Astrocyte (in vitro differentiated cells and primary cell): ENCODE measurements at places on chromosomes 16 and 17. TPM values are rescaled to one million over a fixed set of nuclear protein-coding genes. Genes with fewer than 3 reads are reported as not detected.

GRCh38 chr16:83744441-83744981 is 63.3 kb upstream of the HSBP1 start:
- DNase-seq, result no peak

- no peak for DNase-seq
Measured at GRCh38 chr17:82648742-82649331, 593 bp upstream of the WDR45B start.

GRCh38 chr16:85556456-85557082 is 56.6 kb upstream of the GSE1 start:
- DNase-seq, result no peak

Gene CCDC144A
- total RNA-seq, result 0.89 and 1.2 TPM in 2 replicates

GRCh38 chr16:75196836-75197235 is 10.1 kb downstream of the CTRB2 start:
- DNase-seq, result no peak

GRCh38 chr17:62597920-62598319 is 29.6 kb upstream of the MRC2 start:
- no peak for DNase-seq

DNA sequence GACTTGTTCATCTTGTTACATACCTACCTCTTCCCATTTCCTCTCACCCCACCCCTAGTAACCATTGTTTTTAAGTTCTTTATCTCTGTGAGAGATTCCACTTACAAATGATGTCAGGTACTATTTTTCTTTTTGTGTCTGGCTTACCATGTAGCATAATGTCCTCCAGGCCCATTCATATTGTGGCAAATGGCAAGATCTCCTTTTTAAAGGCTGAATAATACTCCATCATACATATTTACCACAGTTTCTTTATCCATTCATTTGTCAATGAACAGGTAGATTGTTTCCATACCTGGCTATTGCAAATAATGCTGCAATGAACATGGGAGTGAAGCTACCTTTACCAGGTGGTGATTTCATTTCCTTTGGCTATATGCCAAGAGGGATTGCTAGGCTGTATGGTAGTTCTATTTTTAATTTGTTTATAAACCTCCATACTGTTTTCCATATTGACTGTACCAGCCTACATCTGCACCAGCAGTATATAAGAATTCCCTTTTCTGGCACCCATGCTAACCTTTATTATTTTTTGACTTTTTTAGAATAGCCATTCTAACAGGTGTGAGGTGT is 53.9 kb downstream of the NSRP1 start:
- no peak for DNase-seq

Gene SYNRG
- total RNA-seq, result 31.1 and 31.3 TPM in 2 replicates

- DNase-seq, result peak; percentile 94
Measured at GRCh38 chr16:55494994-55495421, 13.9 kb upstream of the LPCAT2 start.

Gene CAMKK1
- 3.8 and 5.1 TPM in 2 replicates for total RNA-seq

- DNase-seq, result no peak
Measured at GRCh38 chr17:49965524-49965909, 3.5 kb upstream of the DLX4 start.

Gene GLIS2
- 16.5 and 18.9 TPM in 2 replicates for total RNA-seq

DNA sequence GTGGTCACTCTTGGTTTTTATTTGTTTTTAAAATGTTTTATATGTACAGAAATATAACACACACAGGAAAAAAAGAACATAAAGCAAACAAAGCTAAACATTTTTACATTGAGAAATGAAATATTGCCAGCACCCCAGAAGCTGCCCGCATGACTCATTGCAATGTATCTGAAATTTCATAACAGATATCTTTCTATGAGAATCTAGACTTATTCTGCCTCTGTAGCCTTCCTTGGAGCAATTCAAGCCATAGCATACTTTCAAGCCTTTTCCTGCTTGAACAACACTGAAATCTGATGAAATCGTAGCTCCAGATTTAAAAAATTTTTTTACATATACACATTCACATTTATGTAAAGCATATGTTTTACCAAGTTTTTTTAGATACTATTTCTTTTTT is 86.9 kb downstream of the RBBP6 start:
- no peak for DNase-seq

- DNase-seq, result no peak
Measured at GRCh38 chr17:64174686-64175456, 44.9 kb upstream of the ERN1 start.

- DNase-seq, result peak; percentile 93
Measured at GRCh38 chr17:2214047-2214928, 89.3 kb downstream of the SMG6 start.

- peak; percentile 44 for DNase-seq
Measured at GRCh38 chr17:40490289-40490853, 11.1 kb downstream of the TNS4 start.

Gene KRT34
- not detected in 2 replicates for total RNA-seq

GRCh38 chr16:23414731-23415130 is 38.3 kb downstream of the COG7 start:
- DNase-seq, result no peak

Gene CCL4L2
- total RNA-seq, result 48.9 TPM in 2 replicates

DNA sequence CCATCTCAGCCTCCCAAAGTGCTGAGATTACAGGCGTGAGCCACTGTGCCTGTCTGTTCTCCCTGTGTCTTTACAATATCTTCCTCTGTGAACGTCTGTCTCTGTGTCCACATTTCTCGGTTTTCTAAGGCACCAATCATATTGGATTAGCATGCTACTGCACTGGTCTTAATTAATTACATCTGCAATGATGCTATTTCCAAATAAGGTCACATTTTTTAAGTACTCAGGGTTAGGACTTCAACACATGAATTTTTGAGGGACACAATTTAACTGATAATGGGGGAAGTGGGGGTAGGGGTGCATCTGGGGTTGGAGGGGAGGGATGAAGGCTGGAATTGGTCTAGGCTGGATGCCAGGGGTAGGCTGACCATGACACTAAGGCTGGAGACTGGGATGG is 102.6 kb downstream of the N4BP1 start:
- DNase-seq, result no peak

- DNase-seq, result no peak
Measured at GRCh38 chr17:6561446-6561845, 5.1 kb upstream of the PITPNM3 start.

DNA sequence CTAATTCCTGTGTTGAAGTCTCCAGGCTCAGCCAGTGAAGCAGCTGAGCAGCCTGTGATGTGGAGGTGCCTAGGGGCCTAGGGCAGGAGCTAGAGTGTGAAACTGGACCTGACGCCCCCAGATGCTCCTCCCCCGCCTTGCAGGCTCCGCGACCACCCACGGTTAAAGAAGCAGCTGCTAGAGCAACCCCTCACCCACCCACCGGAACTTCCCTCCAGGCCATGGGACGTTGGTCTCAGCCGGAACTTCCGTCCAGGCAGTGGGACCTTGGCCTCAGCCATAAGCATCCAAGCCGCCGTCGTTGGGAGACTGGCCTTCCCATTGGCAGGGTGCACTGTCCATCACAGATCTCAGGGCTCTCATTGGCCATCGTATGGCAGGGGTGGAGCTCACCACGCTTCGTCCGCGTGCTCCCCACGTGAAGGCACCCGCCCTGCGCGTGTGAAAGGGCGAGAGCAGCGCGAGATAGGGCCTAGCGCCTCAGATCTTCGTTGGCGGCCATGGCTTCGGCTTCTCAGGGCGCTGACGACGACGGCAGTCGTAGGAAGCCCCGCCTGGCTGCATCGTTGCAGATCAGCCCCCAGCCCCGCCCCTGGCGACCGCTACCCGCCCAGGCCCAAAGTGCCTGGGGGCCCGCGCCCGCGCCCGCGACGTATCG is at the start of gene ADAD2:
Gene ADAD2 (plus strand): TSS at position 427 of the 658 bp plus-strand sequence. CDS start 74 bp downstream, at position 501.
- DNase-seq, result no peak

DNA sequence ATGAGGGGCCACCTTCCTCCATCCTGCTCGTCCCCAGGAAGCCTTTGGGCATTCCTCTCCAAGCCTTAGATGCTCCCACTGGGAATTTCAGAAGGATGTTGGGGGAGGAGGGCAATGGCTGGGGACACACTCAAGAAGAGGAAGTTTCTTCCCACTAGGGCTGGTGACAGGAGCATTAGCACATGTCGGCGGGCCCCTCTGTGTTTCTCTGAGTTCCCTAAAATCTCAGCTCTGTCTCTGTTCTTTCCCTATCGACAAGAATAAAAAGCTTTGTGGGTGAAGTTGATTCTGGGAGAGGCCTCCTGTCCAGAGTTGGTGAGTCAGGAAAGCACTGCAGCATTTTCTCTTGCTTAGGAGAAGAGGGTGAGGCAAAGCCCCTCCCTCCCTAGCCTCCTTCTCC is 19.7 kb upstream of the C17orf107 start:
- no peak for DNase-seq

GRCh38 chr16:31063495-31063842 is 10.6 kb downstream of the ZNF668 start:
- no peak for DNase-seq

- peak; percentile 70 for DNase-seq
Measured at GRCh38 chr16:19704321-19705145, 13.5 kb downstream of the KNOP1 start.

GRCh38 chr16:76428858-76429257 is 151.7 kb downstream of the CNTNAP4 start:
- no peak for DNase-seq

- DNase-seq, result no peak
Measured at GRCh38 chr17:48102798-48103715, 1.8 kb upstream of the CBX1 start.

Gene TMEM220
- total RNA-seq, result 1.0 and 1.3 TPM in 2 replicates

GRCh38 chr16:77961814-77962213 is 60.5 kb upstream of the CLEC3A start:
- DNase-seq, result peak; percentile 71

GRCh38 chr16:87939562-87940423 is 3.5 kb upstream of the CA5A start:
- DNase-seq, result no peak

DNA sequence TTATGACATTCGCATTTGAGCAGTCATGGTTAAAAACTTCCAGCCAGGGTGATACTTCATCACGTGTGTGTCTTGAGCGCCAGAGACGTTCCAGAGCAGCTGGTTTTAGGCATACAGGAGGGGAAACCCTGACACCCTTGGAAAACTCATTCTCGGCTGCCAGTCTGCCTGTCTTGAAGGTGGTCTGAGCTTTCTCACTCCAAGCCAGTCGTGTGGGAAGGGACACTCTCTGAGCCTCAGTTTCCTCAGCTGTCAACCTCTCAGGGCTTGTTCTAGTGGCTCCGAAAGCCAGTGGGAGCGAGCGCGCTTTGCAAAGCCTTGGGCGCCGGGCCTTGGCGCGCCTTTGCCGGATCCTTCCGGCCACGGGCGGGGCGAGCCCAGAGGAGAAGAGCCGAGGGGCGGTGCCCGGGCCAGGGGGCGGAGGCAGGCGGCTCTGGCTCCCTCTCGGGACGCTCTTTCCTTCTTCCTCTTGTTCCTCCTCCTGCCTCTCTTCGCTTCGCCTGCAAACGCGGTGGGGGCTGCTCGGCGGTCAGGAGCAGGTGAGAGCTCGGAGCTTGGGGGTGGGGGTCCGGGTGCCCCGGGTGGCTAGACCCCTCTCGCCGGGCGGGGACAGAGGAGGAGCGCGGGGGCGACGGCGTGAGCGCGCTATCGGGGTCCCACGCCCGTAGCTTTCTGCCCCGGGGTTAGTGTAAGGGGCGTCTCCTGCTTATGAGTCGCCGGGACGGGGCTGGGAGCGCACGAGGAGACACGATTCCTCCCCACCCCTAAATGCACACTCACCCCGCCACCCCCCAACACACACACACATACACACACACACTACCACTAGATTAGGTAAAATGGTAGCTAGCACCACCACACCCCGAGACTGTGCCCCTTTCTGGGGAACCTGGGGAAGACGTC is at the start of gene LDAF1:
Gene LDAF1 (plus strand): TSS at position 467 of the 903 bp plus-strand sequence. CDS start 2,509 bp downstream, outside the sequence.
- DNase-seq, result peak; percentile 51
